ENCODE measurements at places on chromosomes 3 and 15. TPM values are rescaled to one million over a fixed set of nuclear protein-coding genes. Genes with fewer than 3 reads are reported as not detected.

The GOLGA8M gene
- total RNA-seq = 0.79 TPM

The CLDN16 gene
- total RNA-seq = 0.02 TPM

The NDN gene
- not detected for total RNA-seq

The SLCO3A1 gene
- total RNA-seq = 4.0 TPM

The GOLGA8J gene
- total RNA-seq = 0.40 TPM

The FETUB gene
- 0.45 TPM for total RNA-seq
